ENCODE measurements at places on chromosomes 2 and 18.

GRCh38 chr2:54382601-54383000 lies 73.5 kb upstream of the SPTBN1 start:
- no peak for DNase-seq

- DNase-seq, result no peak
These were observed 310.4 kb downstream of the LRRTM1 start for GRCh38 chr2:79994161-79994560.

DNA sequence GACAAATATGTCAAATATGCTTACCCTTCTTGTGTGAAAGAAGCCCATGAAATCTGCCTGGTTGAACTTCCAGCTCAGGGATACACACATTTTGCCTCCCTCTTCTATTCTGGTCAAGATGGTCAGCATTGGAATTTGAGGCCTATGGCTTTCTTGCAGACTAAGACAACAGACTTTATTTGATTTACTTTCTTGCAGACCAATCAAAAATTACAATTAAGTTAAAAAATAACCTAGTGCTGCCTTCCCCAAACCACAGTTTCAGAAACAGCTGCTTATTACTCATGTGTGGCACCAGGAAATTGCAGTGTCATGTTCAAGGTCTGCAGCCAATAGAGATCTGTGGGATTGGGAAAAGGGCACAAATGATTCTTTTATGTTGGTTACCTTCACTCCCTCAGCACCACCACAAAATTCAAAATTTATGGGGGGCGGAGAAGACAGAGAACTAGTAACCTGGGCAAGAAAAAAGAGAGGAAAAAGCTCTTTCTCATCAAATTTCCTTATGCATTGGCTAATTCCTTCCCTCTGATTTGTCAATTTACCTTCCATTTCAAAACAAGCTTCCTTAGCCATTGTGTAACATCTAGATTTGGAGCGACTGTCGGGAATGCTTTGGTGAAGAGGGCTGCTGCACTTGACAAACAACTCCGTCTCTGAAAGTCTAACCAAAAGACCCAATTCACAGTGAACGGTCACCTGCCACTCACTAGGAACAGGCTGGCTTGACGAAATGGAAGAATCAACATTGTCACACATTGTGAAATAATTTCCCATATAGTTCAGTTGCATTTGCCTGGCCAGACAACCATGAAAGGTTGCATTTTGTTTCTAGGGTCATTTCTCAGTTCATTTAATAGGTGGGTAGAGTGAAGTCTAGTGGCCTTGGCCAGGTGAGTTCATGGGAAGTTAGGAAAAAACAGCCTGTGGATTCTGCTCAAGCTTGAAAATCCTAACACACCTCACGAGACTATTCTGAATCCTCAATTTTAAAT lies 100.4 kb upstream of the FZD5 start:
- DNase-seq, result no peak

DNA sequence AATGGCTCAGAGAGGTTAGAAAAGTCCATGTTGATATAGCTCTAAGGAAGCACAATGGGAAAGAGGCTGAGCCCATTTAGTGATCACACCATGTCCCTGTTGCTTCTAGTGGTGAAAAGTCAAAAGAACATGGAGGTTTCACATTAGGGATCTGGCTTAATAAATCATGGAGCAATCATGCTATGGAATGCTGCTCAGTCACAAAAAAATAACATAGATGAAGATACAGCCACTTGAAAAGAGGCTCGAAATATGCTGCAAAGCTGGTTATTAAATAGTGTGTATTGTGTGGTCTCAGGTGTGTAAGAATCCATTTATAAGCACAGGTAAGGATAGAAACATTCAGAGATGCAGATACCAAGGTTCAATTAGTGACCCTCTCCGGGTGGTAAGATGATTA lies 63.6 kb upstream of the CPO start:
- no peak for DNase-seq

GRCh38 chr2:180776921-180777320 lies 203.5 kb upstream of the UBE2E3 start:
- no peak for DNase-seq

DNA sequence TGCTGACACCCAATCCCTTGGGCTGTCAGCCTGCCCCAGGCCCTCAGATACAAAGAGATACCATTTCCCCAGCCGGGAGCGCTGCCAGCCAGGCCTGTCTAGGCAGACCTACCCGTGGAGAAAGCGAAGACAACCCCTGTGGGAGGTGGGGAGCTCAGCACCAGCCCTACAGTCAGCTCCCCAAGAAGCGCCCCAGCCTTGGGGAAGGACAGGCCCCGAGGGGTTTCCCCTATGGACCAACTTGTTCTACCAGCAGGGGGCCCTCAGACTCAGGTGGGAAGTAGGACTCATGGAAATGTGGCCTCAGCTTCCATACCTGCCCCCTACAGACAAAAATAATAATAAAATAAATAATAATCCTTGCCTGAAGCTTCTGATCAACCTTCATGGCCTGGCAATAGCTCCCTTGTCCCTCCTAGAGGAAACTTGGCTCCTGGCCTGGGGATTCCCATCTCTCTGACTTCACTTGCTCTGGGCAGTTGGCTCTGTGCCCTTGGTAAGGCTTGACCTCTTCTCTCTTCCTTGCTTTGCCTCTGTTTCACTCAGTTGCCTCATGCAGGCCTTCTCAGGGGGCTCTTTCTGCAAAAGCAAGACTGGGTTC lies 7.0 kb downstream of the SLC35F6 start:
- no peak for DNase-seq

GRCh38 chr2:118095610-118096009 lies 7.3 kb downstream of the INSIG2 start:
- DNase-seq, result no peak

DNA sequence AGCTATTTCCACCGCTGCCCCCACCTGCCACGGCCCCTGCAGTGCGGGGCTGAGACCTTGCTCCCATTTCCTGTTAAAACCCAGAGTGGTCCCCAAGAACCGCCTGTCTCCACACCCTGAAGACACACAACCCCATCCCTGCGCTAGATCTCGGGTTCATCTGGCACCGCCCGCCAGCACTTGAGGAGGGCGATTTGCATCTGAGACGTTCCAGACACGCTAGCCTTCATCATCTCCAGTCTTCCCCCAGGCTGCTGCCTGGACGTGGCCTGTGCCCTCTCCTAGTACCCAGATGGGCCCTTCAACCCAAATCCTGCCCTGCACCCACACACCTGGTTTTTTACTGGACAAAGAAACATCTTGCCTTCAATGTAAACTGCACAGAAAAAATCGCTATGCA lies 49.8 kb downstream of the SLC66A2 start:
- DNase-seq, result no peak

DNA sequence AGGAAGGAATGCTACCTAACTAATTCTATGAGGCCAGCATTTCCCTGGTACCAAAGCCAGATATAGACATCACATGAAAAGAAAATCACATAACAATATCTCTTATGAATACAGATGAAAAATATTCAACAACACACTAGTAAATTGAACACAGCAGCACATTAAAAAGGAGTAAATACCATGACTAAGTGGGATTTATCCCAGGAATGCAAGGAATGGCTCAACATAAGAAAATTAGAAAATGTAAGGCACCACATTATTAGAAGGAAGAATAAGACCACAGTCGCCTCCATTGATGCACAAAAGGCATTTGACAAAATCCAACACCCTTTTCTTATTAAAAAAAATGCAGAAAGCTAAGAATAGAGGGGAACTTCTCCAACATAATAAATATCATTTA lies 133.9 kb downstream of the TTC32 start:
- DNase-seq, result no peak

DNA sequence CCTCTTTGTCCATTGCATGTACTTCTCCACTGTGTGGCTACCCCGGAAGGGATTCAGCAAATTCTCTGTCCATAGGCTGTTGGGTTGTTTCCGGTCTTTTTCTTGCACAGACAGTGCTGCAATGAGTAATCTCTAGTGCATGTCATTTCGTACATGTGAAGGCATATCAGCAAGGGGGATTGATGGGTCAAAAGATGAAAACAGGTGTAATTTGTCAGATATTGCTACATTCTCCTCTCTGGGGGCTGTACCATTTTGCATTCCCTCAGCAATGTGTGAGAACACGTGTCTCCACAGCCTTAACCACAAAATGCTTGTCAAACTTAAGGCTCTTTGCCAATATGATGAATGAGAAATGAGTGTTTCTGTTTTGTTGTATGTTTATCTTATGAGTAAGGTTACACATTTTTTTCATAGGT lies 60.5 kb downstream of the KLHL29 start:
- DNase-seq, result no peak

GRCh38 chr2:218856167-218856895 lies 3.3 kb upstream of the WNT6 start:
- DNase-seq, result no peak

- peak; percentile 68 for DNase-seq
These were observed 91.8 kb upstream of the KLF7 start for GRCh38 chr2:207257251-207258250.

- no peak for DNase-seq
These were observed 21.0 kb downstream of the MROH2A start for GRCh38 chr2:233799087-233799665.

- DNase-seq, result no peak
These were observed 29.1 kb upstream of the RPE start for GRCh38 chr2:209973328-209973727.

GRCh38 chr18:74382481-74383017 lies 66.9 kb downstream of the C18orf63 start:
- no peak for DNase-seq

- DNase-seq, result no peak
These were observed 42.0 kb downstream of the NEURL3 start for GRCh38 chr2:96463119-96463518.
